Osteoblast (primary cell): ENCODE measurements at places on chromosomes 13 and 19. TPM values are rescaled to one million over a fixed set of nuclear protein-coding genes. Genes with fewer than 3 reads are reported as not detected.
A peak's percentile ranks its signal among the peaks of the same experiment; 100 is the strongest.

- DNase-seq: peak; percentile 97
Measured at GRCh38 chr19:49056101-49056901, 1.2 kb downstream of the CGB7 start.

The BCL3 gene
- 6.5 and 7.2 TPM in 2 replicates for total RNA-seq

DNA sequence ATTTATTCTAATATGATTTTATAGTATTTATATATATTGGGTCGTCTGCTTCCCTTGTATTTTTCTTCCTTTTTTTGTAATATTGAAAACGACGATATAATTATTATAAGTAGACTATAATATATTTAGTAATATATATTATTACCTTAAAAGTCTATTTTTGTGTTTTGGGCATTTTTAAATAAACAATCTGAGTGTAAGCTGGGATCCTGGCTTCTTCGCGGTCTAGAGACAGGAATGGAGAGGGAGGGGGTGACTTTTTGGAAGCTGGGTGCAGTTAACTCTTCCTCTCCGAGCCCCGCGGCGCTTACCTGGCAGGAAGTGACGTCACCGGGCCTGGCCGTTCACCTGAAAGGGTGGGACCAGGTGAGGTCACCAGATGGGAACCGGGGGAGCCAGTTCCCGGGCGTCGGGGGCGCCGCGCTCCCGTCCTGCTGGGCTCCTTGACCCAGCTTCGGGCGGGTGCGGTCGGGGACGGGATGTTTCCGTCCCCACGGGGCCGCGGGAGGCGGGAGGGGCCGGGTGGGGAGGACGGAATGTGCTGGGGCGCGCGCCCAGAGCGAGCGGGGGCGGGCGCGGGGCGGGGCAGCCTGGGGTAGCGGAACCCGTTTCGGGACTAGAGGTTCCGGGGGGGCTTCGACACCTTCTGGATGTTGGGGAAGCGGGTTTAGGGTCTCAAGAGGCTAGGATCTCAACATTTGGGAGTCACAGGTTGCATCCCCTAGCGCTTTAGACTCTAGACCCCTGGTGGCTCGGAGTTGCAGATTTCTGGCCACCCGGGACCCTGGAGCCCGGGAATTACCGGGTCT, 2.8 kb downstream of the ZFP36 start:
- DNase-seq: peak; percentile 98

DNA sequence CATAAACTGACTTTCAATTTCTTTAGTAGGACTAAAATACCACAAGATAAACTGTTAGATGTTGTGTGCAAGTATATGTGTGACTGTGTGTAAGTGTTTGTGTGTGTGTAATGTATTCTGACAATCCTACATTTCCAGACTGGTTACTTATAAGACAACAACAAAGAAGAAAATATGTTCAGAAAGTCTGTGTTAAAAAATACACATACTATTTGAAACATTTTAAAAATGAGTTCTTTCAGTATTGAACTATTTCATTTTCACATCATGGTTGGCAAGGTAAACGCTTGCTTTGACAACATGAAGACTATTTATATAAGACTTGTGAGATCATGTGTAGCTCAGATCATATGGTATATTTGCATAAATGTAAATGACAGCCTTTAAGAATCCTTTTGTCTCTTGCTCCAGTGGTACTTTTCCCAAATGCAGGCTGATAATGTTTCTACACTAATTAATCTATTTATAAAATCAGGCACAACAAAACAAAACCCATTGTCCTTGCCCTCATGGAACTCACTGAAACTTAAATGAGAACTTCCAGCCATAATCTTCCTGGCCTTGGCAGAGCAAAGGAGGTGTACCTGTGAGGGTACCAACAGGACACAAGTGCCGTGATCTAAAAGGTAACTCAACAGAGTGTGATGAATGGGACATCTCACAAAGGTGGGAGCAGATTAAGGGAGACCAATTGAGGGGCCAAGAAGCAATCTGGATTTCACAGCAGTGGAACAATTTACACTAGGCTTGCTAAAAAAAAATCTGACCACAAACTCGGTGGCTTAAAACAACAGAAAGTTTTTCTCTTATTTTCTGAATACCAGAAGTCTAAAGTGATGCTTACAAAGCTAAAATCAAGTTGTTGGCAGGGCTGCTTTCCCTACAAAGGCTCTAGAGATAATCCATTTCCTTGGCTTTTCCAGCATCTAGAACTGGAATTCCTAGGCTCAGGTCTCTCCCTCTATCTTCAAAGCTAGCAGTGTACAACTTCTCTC, 349.0 kb downstream of the TBC1D4 start:
- no peak for DNase-seq

The DPRX gene
- not detected in 2 replicates for total RNA-seq

- peak; percentile 82 for DNase-seq
Measured at GRCh38 chr19:58274771-58275201, 4.0 kb upstream of the ZNF8 start.

DNA sequence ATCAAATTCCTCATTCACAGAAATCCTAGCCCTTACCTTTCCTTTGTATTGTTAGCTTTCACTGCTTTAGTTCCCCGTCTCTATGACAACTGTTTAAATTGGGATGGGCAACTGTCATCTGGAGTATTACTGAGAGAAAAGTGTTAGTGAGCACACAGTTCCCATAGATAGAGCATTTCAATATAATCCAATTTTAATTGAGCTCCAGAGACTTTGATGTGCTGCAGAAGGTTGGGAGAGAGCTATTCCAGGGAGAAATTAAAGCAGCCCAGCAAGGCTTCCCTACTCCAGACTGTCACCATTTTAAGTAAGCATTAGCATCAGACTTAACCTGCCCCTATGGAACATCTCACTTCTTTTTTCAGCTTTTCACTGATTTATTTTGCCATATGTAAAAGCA, 55.0 kb upstream of the MAB21L1 start:
- no peak for DNase-seq

GRCh38 chr19:15614507-15615379, at the start of gene CYP4F8:
TSS of gene CYP4F8 (plus strand) at chr19:15615218. CDS start at chr19:15615617, 399 bp downstream.
- DNase-seq: no peak

DNA sequence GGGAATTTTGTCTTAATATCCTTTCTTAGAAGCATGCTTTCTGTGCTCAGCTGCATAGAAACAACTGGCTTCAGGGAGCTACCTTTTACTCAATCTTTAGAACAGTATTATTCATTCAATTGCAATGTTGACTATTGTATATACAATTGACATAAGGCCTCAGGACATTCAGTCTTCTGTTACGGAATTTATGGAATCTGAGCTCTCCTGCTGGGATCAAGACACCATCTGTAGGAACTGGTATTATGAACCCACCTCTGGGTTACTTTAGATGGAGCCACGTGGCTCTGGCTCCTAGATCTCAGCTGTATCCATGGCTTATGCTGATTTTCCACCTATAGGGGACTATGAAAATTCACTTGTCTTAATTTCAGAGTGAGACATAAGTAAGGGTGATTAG, 716.2 kb upstream of the GPC6 start:
- DNase-seq: no peak
